Urinary bladder (tissue), 4 donors: ENCODE measurements at places on chromosomes 16 and 17. TPM values are rescaled to one million over a fixed set of nuclear protein-coding genes. Genes with fewer than 3 reads are reported as not detected.
A peak's percentile ranks its signal among the peaks of the same experiment; 100 is the strongest.

Gene C17orf67
- 1.1 TPM for polyA plus RNA-seq

Gene APOBR
- polyA plus RNA-seq = 4.2 TPM

Gene CDH1
- polyA plus RNA-seq = 15.7 TPM

Gene KRTAP1-5
- 0.11 TPM for polyA plus RNA-seq

Gene TMEM107
- polyA plus RNA-seq = 21.6 TPM

Gene SLC38A8
- polyA plus RNA-seq = not detected

Gene TMEM204
- 66.0 TPM for polyA plus RNA-seq

Gene GALR2
- polyA plus RNA-seq = 0.09 TPM

Gene ARHGAP44
- polyA plus RNA-seq = 5.2 TPM

Gene CCR7
- 0.39 TPM for polyA plus RNA-seq

Gene GABARAPL2
- polyA plus RNA-seq = 168 TPM

Gene OTOP3
- not detected for polyA plus RNA-seq

- DNase-seq = no peak
Measured at GRCh38 chr16:1378804-1379303, 27.1 kb downstream of the GNPTG start.

DNA sequence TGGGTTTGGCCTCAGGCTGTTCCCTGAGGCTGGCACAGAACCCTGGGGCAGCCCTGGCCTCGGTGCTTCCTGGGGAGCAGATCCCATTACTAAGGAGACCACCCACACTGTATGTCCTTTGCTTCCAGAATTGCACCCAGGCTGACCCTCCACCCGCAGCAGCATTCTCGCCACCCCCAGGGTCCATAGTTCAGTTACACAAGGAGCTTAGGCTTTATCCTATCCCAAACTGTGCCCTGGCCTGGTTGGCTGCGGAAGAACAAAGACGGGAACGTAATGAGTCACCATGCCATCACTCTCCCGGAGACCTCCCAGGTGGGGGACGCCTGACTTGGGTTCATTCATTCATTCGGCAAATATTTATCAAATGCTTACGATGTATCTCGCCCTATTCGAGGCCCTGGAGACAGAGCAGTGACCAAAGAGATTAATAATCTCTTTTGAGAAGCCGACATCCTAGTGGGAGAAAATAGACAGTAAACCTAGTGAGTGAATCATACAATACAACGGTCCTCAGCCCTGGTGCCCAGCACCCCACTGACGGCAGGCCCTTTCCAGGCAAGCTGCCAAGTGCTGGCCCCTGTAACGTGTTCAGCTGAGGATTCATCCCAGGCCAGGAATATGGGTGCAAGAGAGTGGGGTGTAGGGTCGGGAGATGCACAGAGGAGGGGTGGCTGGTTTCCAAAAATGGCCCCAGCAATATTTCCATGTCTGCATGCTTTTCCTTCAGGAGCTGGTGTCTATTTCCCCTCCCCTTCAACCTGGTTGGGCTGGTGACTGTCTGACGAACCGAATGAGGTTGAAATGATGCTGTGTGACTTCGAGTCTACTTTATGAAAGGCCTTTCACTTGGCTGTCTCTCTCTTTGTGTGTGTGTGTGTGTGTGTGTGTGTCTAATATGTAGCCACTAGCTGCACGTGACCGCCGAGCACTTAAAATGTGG is 134.2 kb downstream of the MGAT5B start:
- DNase-seq = no peak

- no peak for DNase-seq
Measured at GRCh38 chr17:17609121-17609520, 17.6 kb upstream of the PEMT start.

DNA sequence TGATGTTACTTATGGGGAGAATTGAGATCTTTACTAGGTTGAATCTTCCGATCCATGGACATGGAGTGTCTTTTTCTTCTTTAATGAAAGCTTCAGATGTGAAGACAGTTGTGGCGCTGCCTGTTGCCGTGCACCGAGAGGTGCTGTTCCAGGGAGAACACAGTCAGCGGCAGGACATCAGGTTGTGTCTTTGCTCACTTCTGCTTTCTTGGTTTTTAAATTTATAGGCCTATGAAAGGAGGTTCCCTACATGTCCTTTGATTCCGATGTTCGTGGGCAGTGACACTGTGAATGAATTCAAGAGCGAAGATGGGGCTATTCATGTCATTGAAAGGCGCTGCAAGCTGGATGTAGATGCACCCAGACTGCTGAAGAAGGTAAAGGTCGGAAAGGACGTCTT is 49.8 kb downstream of the SEC14L1 start:
- no peak for DNase-seq

- no peak for DNase-seq
Measured at GRCh38 chr16:55155815-55156214, 168.2 kb upstream of the IRX6 start.

- DNase-seq = no peak
Measured at GRCh38 chr16:22161999-22162655, at the start of gene SDR42E2. SDR42E2 (plus strand) TSS chr16:22162506; CDS start chr16:22165583, 3,077 bp downstream.

DNA sequence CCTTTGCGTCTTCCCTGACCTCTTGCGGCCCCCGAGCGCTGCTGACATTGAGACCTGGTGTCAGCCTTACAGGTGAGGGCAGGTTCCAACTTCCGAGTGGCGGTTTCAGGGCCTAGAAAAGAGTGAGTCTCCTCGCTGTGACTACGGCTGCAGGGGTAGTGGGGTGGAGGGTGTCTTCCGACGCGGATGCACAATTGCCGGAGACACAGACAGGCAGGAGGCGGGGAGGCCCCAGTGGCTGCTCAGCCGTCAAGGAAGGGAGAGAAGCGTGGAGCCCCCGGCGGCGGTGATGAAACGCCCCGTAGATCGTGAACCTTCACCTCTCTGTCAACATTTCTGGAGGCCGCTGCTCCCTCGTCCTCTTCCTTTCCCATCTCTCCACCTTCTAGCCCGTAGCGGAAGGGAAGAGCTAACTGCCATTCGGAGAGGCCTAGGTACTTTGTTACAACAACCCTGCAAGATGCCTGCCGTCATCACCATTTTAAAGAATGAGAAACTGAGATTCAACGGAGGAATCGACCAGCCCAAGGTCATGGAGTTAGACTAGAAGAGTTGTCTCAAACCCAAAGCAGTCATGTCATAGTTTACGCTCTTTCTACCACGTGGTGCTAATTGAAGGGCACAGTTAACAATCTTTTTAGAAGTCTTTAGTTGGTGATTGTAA is 485 bp downstream of the DNAJA3 start:
- no peak for DNase-seq

DNA sequence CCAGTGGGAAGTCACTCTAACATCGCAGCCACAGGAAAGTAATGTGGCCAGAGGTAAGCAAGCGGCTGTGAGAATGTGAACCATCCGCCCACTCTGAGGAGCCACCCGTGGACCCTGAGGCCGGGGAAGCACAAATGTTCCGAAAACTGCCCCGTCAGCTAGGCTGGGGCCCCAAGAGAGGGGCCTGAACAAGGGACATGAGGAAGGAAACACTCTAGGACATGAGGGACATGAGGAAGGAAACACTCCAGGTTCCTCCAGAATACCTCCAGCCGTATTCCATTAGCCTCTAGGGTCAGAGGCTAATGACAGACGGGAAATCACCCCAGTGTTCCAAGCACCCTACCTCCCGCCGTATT is 317 bp downstream of the TEFM start:
- DNase-seq = no peak

DNA sequence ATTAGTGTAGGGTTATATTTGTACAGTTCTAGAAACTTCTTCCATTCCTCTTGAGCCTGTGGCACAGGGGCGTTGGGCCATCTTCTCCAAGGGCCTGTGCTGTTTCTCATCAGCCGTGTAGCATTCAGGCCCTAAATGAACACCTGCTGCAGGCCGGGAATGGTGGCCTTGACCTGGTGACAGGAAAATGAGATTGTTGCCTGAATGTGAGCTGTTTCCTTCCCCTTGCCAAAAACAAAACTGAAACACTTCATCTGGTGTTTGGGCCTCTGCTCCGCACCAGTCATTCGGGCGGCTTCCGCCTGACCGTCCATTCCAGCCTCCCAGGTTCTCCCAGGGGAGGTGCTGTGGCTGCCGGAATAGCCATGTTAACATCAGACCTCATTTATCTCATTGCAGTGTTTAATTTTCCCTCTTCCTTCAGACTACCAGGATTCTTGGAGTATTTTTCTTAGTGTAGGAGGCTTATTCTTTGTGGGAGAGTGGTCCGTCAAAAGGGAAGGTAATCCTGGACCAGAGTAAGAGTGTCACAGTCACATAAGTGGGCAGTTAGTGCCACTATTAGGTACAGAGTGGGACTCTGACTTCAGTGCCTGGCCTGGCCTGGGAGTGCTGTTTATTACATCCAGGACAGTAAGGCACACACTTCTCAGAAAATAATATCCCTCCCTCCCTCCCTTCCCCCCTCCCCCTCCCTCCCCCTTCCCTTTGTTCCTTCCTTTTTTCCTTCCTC is 61.9 kb downstream of the WWP2 start:
- DNase-seq = no peak

DNA sequence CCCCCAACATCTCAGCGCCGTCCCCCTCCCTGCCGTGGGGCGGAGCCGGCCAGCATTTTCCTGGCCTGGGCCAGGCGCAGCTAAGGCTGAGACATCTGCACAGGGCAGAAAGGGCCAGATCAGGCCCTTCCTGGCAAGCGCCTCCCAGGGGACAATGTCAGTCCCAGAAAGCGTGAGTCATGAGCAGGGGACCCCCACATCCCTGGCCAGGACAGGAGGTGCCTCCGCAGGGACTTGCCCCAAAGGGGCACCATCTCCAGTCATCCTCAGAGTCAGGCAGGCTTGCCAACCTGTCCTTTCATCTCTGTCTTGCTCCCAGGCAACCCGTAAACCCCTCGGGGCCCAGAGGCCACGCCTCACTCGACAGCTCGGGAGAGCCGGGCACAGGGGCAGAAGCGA is 43.2 kb downstream of the SOCS1 start:
- DNase-seq = no peak

- no peak for DNase-seq
Measured at GRCh38 chr16:70682239-70683145, 3.4 kb downstream of the MTSS2 start.

DNA sequence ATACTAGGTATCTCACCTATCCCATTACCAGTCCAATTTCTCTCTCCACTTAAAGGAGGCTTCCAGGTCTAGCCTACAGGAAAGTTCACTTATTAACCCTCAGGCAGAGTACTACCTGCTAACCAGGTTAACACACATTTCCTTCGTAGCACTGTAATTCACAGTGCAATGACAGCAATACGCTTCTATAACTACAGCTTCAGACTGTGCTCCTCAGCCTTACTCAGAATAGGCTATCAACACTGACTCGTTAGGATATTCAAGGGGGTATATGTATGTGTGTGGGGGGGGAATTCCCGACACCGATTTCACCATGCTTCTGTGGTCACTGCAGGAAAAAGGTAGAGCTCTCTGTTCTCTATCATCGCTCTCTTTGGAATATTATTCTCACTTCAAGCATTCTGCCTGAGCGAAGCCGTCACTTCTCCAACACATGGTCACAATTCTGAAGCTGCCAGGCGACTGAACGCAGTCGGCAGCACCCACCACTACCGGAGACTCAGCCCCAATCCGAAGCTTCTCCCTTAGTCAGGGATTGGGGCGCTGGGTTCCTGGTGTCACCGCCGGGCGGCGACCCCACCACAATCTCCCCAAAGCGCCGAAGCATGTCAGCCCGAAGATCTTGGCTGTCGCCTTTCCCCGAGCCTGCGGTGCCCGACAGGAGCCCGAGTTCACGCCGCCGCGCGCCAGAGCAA is 618 bp downstream of the GGA3 start:
- no peak for DNase-seq

DNA sequence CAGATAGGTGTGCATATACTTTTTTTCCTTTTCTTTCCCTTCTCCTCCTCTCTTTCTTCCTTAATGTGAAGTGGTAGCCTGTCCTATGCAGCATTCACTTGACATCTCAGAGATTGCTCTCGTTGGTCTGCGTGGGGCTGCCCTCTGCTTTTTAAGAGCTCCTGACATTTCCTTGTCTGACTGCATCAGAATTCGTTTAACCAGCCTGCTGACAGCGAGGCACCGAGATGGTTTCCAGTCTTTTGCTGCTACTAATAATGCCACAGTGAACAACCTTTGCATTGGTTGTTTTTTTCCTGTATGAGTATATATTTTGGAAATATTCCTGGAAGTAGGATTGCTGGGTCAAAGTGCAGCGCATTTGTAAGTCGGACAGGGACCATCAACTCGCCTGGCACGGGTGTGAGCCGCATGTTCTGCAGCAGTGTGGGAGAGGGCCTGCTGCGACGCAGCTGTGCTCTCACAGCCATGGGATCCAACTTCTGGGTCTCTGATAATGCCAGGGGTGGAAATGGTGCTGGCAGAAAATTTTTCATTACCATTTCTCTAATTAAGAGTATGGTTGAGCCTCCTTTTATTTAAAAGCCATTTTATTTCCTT is 154.3 kb downstream of the SNX29 start:
- no peak for DNase-seq

DNA sequence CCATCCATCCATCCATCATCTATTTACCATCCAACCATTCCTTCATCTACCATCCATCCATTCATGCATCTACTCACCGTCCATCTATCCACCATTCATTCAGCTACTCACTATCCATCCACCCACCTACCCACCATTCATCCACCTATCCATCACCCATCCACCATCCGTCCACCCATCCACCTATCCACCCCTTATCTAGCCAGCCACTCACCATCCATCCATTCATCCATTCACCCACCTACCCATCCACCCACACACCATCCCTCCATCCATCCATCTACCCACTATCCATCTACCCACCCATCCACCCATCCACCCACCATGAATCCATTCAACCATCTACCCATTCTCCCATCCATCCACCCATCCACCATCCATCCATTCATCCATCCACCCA is 26.6 kb downstream of the BCO1 start:
- no peak for DNase-seq

DNA sequence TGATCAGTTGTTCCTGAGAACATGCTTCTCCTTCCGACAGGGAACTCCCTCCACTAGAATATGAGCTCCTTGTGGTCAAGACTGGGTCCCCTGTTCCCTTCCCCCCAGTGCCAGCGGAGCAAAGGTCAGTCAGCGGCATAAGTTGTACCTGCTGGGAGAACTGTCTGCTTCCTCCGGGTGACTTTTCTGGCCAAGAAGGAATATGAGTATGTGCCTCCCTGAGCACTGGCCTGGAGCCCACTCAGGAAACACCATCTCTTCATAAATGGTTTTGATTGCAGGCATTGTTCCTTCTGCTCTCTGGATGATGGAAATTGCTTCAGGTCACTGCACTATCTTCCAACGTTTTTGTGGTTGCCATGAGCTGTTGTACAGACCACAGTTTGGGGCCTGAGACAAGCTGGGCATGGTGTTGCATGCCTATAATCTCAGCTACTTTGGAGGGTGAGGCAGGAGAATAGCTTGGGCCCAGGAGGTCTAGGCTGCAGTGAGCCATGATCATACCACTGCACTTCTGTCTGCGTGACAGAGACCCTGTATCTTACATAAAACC is 2.9 kb upstream of the P4HB start:
- no peak for DNase-seq

DNA sequence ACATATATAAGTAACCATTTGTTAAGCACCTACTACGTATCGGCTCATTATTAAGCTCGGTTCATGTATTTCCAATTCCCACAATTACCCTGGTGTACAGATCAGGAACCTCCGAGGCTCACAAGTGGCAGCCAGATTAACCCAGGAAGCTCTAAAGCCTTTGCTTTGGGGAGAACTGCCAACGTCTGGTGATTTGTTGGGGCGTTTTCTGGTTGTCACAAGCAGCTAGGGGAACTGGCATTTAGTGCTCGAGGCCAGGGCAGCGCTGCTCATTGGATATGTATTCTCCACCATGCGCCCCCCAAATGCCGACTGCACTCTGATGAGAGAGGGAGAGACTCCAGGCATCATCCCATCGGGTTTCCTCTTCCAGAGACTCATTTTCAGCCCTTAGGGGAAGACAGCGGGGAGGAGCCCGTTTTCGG is 541 bp downstream of the ZNF18 start:
- DNase-seq = peak; percentile 5
